Left renal cortex interstitium (tissue), 4 donors: ENCODE measurements at places on chromosomes 5 and 9.

DNA sequence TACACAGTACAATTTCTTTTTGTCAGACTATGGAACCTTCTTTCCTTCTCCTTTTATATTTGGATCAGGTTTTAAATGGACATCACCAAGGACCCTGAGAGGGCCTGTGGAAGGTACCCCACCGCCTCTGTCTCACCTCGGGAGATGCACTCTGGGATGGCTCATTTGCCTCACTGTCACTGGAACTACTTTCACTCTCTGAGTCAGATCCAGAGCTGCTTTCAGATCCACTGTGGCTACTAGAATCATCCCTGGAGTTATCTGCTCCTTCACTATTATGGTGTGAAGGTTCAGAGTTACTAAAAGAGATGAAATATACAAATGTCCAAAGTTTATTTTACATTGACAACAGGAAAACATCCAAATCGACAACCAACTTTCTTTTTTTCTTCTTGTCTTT, 24.6 kb downstream of the LEAP2 start:
- DNase-seq, result no peak

- no peak for DNase-seq
Observed at GRCh38 chr5:36875051-36875789, 1.3 kb upstream of the NIPBL start.

DNA sequence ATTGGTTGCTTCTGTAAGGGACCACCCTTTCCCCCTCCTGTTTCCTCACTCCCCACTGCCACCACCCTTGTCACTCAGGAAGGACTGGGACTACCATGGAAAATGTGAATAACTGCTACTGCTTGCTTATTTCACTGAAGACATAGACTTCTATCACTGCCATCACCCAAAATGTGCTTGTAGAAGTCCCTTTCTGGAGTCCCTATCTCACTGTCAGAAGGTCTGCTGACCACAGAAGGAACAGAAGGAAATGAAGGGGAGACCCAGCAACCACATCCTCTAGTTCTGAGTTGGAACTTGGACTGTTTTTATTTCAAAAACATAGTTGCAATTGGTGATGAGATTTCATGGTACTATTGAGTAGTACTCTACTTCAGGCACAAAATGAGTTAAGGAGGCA, 122.5 kb downstream of the NPR3 start:
- no peak for DNase-seq

DNA sequence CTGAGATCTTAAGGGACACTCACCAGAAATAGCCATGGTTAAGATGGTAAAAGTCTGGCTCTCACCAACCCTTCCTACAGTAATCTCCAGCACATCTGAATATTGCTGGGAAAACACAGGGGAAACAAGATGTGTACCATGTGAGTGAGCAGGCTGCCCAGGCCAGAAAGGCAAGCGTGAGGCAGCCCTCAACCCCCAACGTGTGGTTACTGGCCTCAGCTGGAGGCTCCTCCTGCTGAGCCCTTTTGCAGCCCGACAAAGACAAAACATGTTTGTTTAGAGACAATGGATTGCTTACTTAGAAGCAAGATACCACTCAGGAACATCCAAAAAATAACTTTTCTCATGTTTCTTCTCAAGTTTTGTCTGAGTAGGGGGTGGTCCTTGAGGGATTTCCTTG, 16.6 kb downstream of the ZFP62 start:
- DNase-seq, result no peak

DNA sequence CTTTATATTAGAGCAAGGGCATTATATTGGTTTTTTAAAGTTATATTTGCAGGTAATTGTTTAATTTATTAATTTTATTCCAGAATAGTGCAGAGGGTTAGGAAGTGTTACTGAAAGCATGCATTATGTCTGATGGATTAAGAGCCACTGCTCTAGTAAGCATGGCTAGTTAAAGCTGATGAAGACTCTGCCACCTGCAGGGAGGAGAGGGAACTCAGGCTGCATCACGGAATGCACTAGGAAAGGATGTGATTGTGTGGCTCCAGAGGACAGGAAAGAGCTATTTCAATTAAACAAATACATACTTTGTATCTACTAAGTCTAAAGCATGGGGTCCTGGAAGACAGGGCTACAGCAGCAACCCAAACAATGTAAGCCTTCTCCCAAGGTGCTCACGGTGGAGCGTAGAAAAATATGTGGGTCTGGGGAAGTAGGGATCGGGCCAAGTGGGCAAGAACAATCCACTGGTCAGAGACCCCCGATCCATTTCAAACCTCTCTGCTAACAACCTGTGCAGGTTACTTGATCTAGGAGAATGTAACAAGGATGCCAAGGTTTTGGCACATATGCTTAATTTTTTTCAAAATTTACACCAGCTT, 15.3 kb upstream of the GRXCR2 start:
- no peak for DNase-seq

GRCh38 chr5:141654298-141654697, 3.1 kb upstream of the FCHSD1 start:
- no peak for DNase-seq

- DNase-seq, result no peak
Observed at GRCh38 chr5:135034236-135034962, 371 bp upstream of the PITX1 start.

DNA sequence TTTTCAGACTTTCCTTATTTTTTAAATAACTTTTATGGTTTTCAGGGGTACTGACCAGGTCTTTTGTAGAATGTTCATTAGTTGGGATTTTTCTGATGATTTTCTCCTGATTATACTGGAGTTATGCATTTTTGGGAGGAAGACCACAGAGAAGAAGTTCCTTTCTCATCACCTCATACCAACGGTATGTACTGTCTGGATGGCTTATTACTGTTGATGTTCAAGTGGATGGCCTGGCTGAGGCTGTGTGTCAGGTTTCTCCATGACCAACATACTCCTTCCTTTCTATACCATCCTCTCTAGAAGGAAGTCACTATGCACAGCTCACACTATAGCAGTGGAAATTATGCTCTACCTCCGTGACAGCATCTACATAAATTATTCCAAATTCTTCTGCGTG, 71.1 kb upstream of the NR3C1 start:
- DNase-seq, result no peak

- DNase-seq, result no peak
Observed at GRCh38 chr5:177494346-177495195, 2.8 kb downstream of the PDLIM7 start.

GRCh38 chr9:91908293-91908623, 41.8 kb downstream of the ROR2 start:
- no peak for DNase-seq

DNA sequence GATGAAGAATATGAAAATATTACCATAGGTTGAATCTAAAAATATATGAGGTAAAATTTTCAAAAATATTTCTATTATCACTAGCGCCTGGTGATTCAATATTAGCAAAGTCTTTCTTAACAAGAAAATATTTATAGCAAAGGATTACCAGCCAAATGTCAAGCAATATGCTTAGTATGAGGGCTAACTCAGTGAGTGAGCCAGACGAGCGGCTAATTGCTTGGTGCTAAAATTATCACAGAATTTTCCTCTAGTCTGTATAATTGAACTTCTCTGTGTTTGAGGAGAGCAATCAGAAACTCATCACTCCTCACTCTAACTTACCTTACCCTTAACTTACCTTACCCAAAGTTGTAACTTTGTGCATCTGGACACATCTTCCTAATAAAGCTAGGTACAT, 304.9 kb upstream of the PRR16 start:
- DNase-seq, result no peak

GRCh38 chr9:8431505-8431904, 631.9 kb upstream of the DMAC1 start:
- no peak for DNase-seq

DNA sequence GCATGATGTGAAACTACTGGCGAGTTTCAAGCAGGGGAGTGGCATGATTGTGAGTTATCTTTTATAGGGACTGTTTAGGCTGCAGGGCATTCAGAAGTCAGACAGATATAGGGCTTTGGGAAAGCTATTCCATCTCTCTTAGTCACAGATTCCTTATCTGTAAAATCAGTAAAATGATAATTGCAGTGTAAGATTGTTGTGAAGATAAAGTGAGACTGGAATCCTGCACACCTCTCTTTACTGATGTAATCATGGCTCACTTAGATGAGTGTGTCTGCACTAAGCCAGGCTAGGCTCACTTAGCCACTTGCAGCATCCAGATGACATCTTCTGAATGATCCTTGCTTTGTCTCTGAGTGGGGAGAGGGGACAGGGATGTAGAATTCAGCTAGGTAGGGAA, 81.8 kb upstream of the MAMDC2 start:
- no peak for DNase-seq

GRCh38 chr9:121926351-121926801, 166.7 kb downstream of the TTLL11 start:
- no peak for DNase-seq

- no peak for DNase-seq
Observed at GRCh38 chr5:162456086-162456485, 388.5 kb downstream of the GABRG2 start.

DNA sequence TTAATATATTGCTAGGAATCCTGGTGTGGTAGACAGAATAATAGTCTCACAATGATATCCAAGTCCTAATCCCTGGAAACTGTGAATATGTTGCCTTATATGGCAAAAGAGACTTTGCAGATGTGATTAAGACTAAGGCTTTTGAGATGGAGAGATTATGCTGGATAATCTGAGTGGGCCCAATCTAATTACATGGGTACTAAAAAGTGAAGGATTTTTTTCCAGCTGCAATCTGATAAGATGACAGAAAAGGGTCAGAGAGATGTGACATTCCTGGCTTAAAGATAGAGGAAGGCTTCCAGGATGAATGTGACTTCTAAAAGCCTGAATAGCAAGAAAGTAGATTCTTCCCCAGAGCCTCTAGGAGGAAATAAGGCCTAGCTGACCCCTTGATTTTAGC, 80.7 kb upstream of the MPDZ start:
- no peak for DNase-seq

DNA sequence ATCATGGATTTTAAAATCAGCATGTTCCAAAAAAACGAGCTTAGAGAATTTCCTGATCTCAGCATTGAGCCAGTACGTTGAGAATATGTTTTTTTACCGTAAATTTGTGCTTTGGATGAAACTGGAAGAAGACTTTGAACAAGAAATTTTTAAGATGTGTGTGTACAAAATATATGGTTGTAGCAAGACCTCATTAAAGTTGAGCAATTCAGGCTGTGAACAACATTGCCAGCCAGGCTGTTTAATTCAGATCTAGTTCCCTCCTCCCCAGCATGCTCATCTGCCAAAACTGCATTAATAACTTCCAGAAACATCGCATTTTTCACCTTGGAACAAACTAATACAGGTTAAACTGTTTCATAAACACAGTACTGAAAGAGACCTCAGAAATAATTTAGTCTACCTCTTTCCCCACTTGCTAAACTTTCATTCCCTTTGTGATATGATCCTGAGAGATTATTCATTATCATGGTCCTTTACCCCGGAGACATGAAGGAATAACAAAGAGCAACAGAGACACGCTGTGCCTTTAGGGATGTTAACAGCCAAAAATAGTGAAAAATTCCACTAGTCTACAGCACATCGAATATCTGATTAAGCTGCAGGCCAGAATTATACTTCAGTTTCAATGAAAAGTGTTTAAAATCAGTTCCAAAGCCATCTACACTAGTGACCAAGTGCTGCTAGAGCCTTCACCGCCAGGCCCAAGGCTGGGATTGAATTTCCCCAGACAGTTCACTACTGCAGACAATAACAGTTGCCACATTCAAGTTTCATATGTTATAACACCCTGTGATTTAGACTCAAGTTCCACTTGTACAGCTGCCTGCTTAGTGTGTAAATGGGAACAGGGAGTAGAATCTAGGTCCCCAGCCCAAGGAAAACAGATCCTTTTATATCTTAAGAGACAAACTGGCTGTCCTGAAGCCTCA, 89.6 kb downstream of the EFNA5 start:
- DNase-seq, result no peak

DNA sequence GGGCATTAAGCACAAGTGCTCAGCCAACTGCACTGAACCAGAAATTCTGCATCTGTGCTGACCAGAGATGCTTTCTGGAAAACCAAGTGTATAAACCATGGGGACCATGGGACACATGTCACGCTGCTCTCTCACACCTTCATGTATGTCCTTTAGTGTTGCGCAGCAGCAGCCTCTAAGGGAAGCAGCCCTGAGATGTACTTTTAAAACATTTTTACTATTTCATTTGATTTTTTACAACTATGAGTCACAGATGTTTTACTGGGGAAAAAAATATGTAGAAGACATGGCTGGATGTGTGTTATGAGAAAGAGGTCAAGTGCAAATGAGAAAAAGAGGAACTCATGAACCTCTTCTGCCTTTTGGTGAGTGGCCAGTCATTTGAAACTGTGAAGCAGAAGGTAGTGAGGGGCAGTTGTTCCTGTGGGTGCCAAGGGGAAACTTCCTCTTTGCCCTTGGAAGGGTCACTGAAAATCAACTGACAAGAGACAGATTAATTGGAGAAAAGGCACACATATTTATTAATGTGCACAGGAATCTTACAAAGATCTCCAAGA, 31.4 kb upstream of the SYK start:
- DNase-seq, result no peak

DNA sequence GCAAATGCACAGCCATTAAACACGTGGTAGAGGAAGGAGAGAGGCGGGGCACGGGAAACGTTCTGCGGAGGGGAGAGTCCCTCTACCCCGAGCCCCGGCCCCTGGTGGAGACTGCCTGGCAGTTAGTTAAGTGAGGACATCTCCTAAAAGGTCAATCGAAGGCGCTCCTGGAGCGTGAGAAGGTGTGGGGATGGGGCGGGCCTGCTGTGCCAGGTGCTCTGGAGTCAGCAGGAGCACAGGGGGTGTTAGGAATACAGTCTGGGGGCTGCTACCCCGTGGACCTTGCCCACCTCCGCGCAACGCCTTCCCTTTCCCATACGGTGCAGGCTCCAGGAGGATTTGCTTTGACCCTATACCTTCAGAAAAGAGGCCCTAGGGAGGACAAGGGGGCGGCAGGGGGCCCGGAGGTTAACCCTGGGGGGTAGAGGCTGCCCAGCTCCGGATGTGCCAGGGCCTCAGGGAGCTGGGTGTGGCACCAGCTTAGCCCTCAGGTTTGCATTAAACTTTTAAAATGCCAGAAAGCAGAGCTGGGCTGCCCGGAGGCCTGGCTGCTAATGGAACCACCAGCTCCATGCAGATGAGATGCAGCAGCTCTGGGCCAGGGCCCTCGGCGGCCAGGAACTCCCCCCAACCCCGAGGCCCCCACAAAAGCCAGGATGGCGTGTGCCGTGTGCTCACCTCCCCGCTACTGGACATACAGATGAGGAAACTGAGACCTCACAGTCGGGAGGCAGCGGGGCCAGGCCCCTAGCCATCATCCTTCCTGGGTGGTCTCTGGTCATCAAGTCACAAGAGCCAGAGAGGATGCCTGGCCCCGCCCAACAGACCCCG, 39.2 kb downstream of the NACC2 start:
- no peak for DNase-seq

GRCh38 chr9:108552459-108553040, 303.2 kb downstream of the ACTL7B start:
- DNase-seq, result no peak

GRCh38 chr5:178661836-178662540, 35.1 kb upstream of the CLK4 start:
- no peak for DNase-seq

- no peak for DNase-seq
Observed at GRCh38 chr5:180373454-180373853, 20.3 kb upstream of the GFPT2 start.

DNA sequence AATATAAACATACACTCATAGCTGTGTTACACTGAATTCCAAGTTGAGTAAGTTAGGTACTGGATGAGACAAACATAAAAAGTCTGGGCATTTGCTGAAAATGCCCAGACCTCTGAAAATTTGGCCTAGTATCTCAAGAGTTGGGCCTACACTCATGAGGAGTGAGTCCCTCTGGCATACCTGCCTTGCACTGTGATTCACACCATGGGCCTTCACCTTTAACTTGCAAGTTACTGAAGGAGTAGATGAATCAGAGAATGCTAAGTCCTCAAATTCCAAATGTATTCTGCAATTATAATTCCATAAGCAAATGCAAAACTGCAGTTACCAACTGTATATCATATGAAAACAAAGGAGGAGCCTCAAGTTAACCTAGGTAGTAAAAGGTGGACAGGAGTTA, 32.3 kb upstream of the C9orf40 start:
- no peak for DNase-seq
